ENCODE measurements at places on chromosomes 16 and 17. TPM values are rescaled to one million over a fixed set of nuclear protein-coding genes. Genes with fewer than 3 reads are reported as not detected.

The CLEC10A gene
- total RNA-seq: 0.40 TPM

GRCh38 chr16:27977966-27978365 lies 85.5 kb downstream of the GSG1L start:
- no peak overlapping the region for H3K4me3 ChIP-seq
- no peaks in the 10 kb centered on the region for H3K36me3 ChIP-seq
- no peaks in the 10 kb centered on the region for H3K27me3 ChIP-seq
- no peaks in the 10 kb centered on the region for H3K4me1 ChIP-seq
- DNase-seq: no peak

- no peaks in the 10 kb centered on the region for H3K36me3 ChIP-seq
- H3K27ac ChIP-seq: peak overlapping the region; percentile 98
- no peak for DNase-seq
- no peaks in the 10 kb centered on the region for H3K27me3 ChIP-seq
- H3K4me1 ChIP-seq: peaks cover 79% of the 10 kb centered on the region
Observed at GRCh38 chr16:11583889-11584565, 2.7 kb downstream of the LITAF start.

DNA sequence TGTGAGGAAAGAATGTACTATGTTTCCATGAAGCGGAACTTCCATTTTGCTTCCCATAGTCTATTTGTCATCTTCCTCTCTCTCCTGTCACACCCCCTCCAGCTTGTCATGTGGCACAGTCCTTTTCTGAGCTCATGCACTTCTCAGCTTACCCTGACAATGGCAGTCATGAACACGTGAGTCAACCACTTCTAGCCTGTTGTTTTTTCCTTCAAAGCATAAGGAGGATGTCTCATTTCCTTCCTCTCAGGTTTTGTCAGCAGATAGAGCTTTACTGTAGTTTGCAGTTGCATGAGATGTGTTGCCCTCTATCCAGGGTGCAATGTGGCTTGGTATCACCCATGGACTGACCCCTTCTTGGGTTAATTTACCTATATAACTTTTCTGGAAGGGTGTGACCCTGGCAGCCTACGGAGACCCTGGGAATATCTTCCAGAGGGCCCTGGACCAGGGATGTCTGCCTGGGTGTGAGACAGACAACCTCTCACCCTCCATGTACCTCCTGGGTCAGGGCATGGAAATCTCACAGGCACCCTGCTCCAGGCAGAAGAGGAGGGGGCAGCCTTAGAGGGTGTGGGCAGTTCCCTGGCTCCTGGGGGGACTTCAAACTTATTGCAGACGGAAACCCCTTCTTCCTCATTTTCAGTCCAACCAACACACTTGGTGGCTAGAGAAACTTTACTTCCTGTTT lies 4.0 kb upstream of the ZNF267 start:
- no peak for DNase-seq
- H3K4me3 ChIP-seq: no peak overlapping the region
- H3K36me3 ChIP-seq: no peaks in the 10 kb centered on the region
- H3K27ac ChIP-seq: peak overlapping the region; percentile 72
- H3K4me1 ChIP-seq: peaks cover 8% of the 10 kb centered on the region
